ENCODE measurements at places on chromosomes 12 and 14. TPM values are rescaled to one million over a fixed set of nuclear protein-coding genes. Genes with fewer than 3 reads are reported as not detected.

The TAS2R42 gene
- not detected for total RNA-seq

The ARHGDIB gene
- 14.6 TPM for total RNA-seq

The GYS2 gene
- not detected for total RNA-seq

The ALX1 gene
- 1.9 TPM for total RNA-seq

The HOXC6 gene
- total RNA-seq = not detected

The ALG10B gene
- 1.8 TPM for total RNA-seq

The KRT6B gene
- not detected for total RNA-seq

The GLT8D2 gene
- total RNA-seq = 11.1 TPM

The NUDT4 gene
- 54.8 TPM for total RNA-seq

The PIWIL1 gene
- total RNA-seq = not detected

The PIP4P1 gene
- total RNA-seq = 19.5 TPM

The AHNAK2 gene
- total RNA-seq = 34.3 TPM

The GPR132 gene
- total RNA-seq = 2.2 TPM

The ADCY6 gene
- total RNA-seq = 28.9 TPM

The SERPINA12 gene
- total RNA-seq = not detected

The ACTR6 gene
- total RNA-seq = 26.6 TPM

The ADAM20 gene
- total RNA-seq = 0.95 TPM

The ADAMTS20 gene
- total RNA-seq = 0.66 TPM

The SUOX gene
- total RNA-seq = 14.3 TPM

The MGST1 gene
- total RNA-seq = 104 TPM

The NAV3 gene
- total RNA-seq = 24.1 TPM

The BHLHE41 gene
- total RNA-seq = 4.3 TPM
